ENCODE measurements at places on chromosomes 13 and 19.

- DNase-seq = no peak
Measured at GRCh38 chr13:19089315-19089714, 92.3 kb downstream of the TUBA3C start.

- DNase-seq = no peak
Measured at GRCh38 chr19:36420961-36421748, 2.7 kb upstream of the ZFP82 start.

DNA sequence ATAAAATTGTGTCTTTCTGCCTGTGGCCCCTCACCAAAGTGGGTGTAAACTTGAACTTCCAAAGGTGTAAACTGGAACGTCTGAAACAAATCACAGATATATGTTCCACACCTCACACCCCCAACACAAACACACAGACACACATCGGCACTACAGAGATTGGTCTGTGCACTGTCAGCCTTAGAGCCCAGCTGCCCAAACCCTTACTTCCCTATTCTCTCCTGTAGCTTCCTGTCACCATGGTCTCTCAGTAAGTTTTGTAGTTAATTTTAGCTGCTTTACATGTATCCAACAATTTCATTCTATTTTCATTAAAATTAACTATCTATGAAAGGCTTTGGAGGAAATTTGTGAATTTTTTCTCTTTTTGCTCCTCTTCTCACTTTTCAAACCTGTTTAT, 5.4 kb downstream of the TM9SF2 start:
- DNase-seq = no peak

- DNase-seq = no peak
Measured at GRCh38 chr13:94315188-94315587, 164.3 kb downstream of the DCT start.

- no peak for DNase-seq
Measured at GRCh38 chr13:98075048-98075447, 67.8 kb upstream of the FARP1 start.

- DNase-seq = no peak
Measured at GRCh38 chr13:72253754-72254153, 386.8 kb upstream of the DACH1 start.

DNA sequence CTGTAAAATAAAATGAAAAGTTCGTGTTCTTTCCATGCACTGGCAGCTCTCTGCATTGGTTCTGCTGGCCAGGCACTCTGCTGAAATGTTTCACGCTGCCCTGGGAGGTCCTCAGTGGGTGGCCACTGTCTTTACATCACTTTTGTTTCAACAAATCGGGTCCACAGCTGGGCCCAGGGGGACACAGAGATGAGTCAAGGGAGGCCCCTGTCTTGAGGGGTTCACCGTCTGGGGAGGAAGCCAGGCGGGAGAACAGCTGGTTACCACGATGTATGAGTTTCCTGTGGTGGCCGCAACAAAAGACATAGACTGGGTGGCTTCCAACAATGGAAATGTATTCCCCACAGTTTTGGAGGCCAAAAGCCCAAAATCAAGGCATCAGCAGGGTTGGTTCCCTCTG, 5.1 kb upstream of the KLF2 start:
- no peak for DNase-seq

- no peak for DNase-seq
Measured at GRCh38 chr13:109725297-109725696, 61.1 kb downstream of the IRS2 start.

- no peak for DNase-seq
Measured at GRCh38 chr13:73075954-73076353, 17.1 kb downstream of the KLF5 start.

- no peak for DNase-seq
Measured at GRCh38 chr19:13022111-13022858, 27.0 kb downstream of the NFIX start.

GRCh38 chr13:85693889-85694511, 105.2 kb downstream of the SLITRK6 start:
- no peak for DNase-seq

- peak; percentile 48 for DNase-seq
Measured at GRCh38 chr13:24274452-24275021, 34.8 kb upstream of the C1QTNF9 start.

GRCh38 chr19:6587093-6587820, 3.7 kb downstream of the CD70 start:
- no peak for DNase-seq

DNA sequence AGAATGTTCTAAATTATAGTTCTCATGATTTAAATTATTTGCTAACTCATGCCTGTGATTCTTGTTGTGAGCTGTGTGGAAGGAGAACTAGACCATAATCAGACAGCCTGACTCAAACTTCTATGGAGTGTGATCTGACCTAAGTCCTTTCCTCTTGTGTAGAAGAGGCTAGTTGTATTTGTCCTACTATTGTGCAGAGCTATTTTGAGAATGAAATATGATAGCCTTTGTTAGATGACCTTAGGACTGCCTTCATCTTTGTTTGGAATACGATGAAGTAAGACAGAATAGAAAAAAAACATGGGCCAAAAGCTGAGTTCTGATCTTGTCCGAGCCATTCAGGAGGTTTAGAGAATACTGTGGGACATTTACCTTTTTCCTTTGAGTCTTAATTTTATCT, 119.4 kb downstream of the STOML3 start:
- DNase-seq = no peak

- no peak for DNase-seq
Measured at GRCh38 chr19:48695743-48696352, at the start of gene FUT2. Gene FUT2, plus strand, starts transcription at chr19:48695971. Its CDS starts 6,986 bp downstream, at chr19:48702957.

DNA sequence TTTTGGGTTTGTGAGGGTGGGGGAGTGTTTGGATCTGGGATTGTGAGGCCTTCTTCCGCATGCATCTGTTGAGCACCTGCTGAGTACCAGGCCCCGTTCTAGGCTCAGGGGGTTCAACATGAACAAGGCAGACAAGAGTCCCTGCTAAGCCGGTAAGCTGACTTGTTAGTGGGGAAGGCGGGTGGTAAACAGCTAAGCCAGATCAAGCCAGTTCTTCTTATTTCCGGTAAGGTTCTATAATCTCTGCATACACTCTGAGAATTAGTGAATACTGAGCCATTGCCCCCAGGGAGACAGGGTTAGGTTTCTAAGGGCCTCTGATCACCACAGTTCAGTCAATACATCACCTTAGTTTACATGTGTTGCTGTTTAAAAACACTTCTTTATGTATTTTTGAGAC, 9.9 kb upstream of the EHD2 start:
- no peak for DNase-seq

- no peak for DNase-seq
Measured at GRCh38 chr19:22882797-22883196, 50.7 kb downstream of the ZNF723 start.

GRCh38 chr13:70408865-70409264, 300.6 kb upstream of the KLHL1 start:
- no peak for DNase-seq
